Sciatic nerve (tissue), 2 donors: ENCODE measurements at places on chromosomes 7 and 10.

DNA sequence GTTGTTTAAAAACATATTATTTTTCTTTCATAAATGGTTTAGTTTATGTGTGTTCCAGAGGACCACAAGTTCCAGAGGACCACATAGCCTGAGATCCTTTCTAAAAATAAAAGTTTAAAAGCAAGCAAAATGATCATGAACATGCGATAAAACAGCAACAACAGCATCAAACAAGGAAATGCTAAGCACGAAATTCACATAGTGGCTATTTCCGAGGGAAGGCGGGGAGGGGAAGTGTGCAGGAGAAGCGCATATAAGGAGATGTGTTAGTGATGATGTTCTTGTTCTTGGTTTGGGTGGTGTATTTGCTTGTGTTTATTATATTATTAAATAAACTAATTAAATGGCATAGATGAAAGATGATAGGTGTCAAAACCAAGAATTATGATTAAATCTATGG, 1.2 kb downstream of the TBATA start:
- no peak for DNase-seq

GRCh38 chr10:74177140-74177677, 26.2 kb downstream of the ADK start:
- no peak for DNase-seq

DNA sequence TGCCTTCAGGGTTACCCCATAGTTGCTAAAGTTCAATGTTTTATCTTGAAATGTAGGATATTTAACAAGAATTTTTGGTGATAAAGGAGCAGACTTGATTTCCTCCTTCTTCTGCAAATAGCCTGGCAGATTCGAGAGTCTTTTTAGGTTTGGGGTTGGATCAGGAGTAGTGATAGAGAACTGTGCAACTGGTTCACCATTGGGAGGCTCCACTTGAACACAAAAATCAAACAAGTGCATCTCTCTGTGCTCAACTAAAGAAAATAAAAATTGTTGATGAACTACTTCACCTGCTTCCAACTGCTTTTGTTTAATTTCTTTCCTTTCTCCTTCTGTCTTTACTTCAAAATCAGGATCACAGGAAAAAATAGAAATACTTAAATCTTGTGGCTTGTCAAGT, 58.5 kb downstream of the MACC1 start:
- no peak for DNase-seq

DNA sequence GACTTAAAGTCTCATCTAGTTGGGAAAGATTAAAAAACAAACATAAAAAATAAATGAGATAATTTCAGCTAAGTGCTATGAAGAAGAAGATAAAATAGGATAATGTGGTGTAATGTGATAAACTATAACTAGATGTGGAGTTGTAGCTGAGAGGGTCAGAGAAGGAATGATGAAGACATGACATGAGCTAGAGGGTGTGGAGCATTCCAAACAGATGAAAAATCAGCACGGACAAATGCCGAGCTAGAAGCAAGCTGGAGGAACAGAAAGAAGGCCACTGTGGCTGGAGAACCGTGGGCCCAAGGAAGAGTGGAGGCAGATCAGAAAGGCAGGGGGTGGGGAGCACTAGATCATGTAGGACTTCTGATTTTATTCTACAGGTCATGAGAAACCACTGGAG, 70.6 kb downstream of the CDK6 start:
- no peak for DNase-seq

GRCh38 chr10:77718957-77719356, 81.3 kb upstream of the KCNMA1 start:
- no peak for DNase-seq

DNA sequence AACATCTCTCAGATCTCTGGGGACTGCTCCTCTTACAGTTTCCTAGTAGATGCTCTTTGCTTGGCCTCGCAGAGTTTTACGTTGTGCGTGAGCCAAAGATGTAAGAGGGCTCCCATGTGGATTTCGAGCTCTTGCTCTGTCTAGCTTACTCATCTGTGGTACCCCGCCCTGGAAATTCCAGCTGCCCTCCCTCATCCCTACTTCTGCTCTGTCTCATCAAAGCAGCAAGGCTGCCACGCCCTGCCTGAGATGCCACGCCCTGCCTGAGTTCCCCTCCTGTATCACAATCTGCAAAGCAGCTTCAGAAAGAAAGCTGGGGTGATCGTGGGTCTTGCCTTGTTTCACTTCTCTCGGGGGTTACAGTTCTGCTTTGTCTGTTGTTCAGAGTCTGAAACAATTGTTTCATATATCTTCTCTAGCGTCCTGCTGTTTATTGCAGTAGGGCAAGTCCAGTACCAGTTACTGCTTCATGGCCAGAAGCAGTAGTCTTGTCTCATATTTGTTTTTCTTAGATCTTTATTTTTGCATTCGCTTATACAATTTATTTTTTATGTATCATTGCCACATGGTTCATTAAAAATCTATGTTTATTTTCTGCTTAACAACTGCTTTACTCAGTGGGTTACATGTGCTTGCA, 36.1 kb upstream of the CCNY start:
- DNase-seq, result peak; percentile 63

DNA sequence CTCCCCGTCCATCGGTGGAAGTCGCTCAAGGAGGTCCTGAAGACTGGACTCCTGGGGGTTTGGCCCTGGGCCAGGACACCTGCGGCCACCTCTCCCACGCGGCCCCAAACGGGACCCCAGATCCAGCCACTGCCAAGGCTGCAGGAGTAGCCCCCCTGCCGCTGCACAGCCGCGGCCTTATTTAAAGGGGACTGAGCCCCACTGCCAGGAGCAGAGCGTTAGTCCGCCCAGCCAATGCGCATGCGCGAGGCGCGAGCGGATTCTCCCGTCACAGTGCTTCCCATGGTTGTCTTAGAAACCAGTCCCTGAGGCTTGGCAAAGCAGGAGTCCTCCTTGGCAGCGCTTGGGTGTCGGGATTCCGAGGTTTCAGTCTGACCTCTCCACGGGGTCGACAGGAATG, 320.0 kb downstream of the ZNF716 start:
- DNase-seq, result no peak

DNA sequence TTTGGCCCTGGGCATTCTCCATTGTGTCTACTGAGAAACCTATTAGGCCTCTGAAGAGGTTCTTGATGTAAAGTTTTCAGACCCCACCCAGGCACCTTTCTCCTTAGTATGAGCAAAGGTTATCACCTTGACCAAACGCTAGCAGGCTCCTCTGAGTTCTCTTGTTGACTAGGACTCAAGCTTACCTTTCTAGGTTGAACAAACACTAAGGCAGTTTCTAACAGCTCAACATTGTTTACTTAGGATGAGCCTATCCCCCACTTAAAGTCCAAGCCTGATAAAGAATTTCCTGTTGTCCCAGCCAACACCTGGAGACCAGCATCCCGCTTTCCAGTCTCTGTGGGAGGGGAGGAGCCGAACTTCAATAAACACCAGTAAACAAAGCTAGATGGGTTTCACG, 26.3 kb upstream of the ITGB8 start:
- DNase-seq, result no peak

GRCh38 chr10:82572744-82573143, 697.8 kb downstream of the NRG3 start:
- DNase-seq, result no peak

DNA sequence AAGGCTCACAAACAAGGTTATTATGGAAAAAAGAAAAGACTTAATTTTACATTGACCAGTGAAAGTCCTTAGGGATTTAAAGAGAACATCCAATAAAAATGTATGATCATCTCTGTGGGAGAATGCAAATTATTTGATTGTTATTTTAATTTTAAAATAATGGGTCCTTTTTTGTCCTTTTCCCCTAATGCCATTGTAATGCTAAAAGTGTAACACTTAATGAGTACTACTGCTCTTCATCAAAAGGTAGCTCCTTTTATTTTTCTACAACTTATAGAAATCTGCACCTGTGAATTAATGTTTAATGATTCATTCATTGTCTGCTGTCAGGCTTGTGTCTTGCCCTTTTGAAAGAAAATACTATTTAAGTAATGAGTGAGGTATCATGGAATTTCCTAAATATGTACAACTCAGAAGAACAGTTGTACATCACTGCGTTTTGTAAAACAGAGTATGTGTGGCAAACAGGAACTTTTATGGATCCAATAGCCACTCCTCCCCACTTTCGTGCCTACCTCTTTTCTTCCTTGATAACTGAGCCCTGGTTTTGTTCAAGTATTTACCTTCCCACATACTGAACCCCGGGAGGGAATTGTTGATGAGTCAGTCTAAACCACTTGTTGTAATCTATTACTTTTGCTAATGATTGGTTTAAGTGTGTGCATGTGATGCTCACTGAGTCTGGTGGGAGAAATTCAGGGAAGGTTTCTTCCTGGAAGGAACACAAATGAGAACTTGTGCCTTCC, 19.9 kb upstream of the TRUB1 start:
- DNase-seq, result no peak

DNA sequence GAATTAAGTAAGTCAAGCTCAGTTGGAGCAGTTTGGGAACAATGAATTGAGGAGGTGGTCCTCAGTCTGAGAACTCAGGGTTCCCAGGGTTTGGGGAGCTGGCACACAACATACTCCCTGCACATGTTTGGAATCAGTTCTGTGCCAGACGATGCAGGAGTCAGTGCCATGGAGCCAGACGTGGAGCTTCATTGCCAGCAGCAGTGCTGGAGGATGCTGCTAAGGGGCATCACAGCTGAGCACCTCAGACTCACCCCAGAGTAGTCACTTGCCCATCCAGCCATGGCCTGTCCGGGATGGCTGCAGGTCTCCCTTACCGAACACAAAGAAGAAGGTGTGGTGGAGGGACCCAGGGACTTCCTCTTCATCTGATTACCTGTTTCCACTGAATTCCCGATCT, 7.9 kb downstream of the GIMAP5 start:
- DNase-seq, result no peak

DNA sequence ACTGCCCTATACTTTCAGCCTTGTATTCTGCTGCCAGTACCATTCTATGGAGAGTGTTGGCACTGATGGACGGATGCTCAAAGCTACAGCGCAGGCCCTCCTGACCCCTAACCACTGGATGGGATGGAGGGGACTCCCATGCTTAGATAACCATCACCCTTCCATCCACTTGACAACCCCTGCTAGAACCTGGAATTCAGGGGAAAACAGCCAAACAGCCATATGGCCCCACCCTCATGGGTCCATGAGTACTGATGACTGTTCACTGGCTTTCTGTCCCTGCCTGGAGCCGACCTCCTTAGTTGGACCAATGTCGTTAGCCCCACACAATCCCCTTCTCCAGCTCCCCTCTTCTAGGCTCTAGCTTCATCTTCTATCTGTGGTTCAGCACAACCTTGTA, 16.2 kb downstream of the DUSP5 start:
- DNase-seq, result peak; percentile 14

DNA sequence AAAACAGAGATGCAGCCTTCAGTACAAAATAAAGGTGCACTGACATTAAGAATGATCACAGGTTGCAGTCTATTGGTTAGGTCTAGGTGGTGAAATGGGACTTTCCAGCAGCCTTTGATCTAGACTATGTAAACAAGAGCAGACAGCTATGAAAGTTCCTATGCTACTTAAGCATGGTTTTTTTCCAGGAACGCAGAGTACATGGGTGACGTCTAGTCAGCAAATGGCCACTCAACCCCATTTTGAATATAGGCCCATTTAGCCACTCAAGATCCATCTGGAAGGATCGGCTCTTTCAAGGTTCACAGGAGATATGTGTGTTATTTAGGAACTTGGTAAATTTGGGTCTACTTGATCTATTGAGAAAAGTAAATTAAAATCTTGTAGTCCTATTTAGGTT, 1424.6 kb upstream of the LRRTM3 start:
- no peak for DNase-seq

GRCh38 chr10:55374917-55375316, 573.9 kb upstream of the PCDH15 start:
- no peak for DNase-seq

GRCh38 chr10:60569681-60570080, 180.0 kb upstream of the ANK3 start:
- DNase-seq, result no peak

DNA sequence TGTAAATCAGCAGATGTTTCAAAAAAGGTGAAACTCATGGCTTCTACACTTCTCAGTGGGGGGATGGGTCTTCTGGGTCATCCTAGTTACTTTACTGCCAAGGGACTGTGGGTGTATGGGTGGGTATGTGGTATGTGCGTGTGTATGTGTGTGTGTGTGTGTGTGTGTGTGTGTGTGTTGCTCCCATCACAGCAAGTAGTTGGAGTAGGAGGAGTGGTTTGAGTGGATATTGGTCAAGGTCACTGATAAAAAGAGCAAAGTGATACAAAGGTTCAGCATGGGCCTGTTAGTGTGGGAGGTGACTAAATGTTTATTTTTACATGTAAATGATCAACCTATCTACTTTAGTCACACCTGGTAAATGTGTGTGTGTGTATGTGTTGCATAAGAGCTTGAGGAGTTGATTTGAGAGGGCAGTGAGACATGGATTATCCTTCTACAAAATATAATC, 11.8 kb upstream of the COBL start:
- no peak for DNase-seq

- no peak for DNase-seq
These were observed 123.1 kb upstream of the PITRM1 start for GRCh38 chr10:3295582-3296151.

DNA sequence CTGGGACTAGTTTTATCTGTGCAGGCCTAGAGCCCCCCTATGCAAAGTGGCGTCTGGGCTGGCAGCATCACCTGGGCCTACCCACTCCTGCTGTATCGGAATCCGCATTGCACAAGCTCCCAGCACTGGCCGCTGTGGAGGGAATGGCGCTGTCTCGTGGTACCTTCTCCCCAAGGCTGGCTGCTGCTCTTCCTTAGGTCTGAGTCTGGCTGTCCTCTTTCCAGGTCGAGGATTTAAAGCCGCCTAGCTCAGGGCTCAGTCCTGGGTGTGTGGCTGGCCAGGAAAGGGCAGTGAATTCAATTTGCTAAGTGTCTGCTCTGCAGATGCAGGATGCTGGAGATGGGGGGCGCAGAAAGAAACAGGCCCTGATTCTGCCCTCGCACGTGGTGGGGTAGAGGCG, 44.7 kb downstream of the MGMT start:
- no peak for DNase-seq

DNA sequence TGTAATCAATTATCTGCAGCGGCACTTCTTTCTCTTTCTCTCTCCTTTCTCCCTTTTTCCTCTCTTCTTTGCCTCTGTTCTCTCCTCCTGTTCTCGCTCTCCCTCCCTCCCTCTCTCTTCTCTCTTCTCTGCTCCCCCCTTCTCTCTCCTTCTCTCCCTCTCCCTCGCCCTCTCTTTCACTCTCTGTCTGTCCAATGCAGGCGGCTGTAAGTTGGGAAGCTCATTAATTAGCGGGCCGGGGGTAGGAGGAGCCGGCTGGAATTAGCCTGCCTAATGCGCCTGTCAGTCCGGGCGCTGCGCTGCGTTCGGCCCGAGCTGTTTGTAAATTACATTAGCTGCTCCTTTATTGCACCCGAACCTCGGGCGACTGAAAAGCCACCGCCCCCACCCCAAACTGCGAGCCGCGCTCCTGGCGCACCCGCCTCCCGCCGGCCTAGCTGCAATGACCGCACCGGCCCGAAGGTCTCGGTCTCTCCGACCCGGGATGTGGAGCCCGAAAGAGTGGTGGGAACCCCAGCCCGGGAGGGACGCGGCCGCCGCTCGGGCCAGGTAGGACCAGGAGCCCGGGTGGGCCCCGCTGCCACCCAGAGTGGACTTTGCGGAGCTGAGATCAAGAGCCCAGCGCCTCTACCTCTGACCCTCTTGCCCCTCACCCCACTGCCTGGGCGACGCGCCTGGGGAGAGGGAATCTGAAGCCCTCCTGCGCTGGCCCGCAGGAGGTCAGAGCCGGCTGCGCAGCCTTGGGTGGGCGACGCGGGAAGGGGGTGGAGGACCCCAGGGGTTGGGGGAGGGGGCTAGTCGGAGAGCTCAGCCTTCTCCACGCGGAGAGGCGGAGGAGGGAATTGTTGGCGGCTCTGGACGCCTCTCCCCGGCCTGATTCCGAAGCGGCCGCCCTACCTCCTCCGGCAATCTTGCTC, at the start of gene LBX1:
Gene LBX1 (minus strand): TSS at position 198 of the 917 bp plus-strand sequence. CDS start 648 bp downstream, outside the sequence.
- DNase-seq, result no peak
